ENCODE measurements at places on chromosomes 3 and 15. TPM values are rescaled to one million over a fixed set of nuclear protein-coding genes. Genes with fewer than 3 reads are reported as not detected.

GRCh38 chr3:155859859-155860258 lies 5.6 kb upstream of the SLC33A1 start:
- H3K4me3 ChIP-seq = no peak overlapping the region
- no peak for DNase-seq
- no peaks in the 10 kb centered on the region for H3K36me3 ChIP-seq
- no peaks in the 10 kb centered on the region for H3K27me3 ChIP-seq
- no peaks in the 10 kb centered on the region for H3K4me1 ChIP-seq

DNA sequence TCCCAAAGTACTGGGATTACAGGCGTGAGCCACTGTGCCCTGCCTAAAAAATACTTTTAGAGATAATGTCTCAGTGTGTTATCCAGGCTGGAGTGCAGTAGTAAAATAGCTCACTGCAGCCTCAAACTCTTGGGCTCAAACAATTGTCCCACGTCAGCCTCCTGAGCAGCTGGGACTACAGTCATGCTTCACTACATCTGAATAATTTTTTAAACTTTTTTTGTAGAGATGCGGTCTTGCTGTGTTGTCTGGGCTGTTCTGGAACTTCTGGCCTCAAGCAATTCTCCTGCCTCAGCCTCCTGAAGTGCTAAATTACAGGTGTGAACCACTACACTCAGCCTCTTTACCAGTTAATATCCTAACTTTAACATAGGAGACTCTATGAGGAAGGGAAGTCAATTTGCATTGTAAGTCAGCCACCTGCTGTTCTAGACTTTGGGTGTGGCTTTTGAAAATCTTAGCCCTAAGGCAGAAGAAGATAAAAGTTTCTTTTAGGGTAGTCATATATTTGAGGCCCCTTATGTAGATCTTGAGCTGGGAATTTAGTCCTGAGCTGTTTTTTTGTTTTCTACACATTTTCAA lies 78.2 kb upstream of the RASGRP1 start:
- H3K27me3 ChIP-seq = no peaks in the 10 kb centered on the region
- DNase-seq = no peak
- H3K36me3 ChIP-seq = no peaks in the 10 kb centered on the region
- no peak overlapping the region for H3K4me3 ChIP-seq

- H3K27me3 ChIP-seq = no peaks in the 10 kb centered on the region
- H3K36me3 ChIP-seq = no peaks in the 10 kb centered on the region
- DNase-seq = no peak
- peaks cover 7% of the 10 kb centered on the region for H3K4me1 ChIP-seq
- H3K4me3 ChIP-seq = no peak overlapping the region
Measured at GRCh38 chr3:59766200-59766872, 716.5 kb upstream of the CFAP20DC start.

DNA sequence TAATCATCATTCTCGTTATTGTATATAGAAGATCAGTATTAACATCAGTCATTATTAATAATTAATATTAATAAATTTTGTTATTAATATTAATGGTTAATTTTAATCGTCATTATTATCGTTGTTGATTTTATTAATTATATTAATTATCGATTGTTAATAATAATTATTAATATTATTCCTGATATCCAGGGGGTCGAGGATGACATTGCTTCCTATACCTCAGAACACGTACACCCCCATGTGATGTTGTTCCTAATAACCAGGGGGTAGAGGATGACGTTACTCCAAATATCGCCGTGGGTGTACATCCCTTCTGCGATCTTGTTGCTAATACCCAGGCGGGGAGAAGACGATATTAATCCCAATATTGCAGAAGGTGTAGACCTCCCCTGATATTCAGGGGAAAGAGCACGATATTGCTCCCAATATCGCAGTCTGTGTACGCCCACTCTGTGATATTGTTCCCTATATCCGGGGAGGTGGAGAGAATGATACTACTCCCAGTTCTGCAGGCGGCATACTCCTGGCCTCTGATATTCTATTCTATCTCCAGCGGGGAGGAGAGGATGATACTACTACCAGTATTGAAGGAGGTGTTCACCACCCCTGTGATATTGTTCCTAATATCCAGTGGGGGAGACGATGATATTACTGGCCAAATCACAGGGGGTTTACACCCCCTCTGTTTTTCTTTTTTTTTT lies 22.3 kb upstream of the BMF start:
- H3K4me1 ChIP-seq = no peaks in the 10 kb centered on the region
- H3K27me3 ChIP-seq = no peaks in the 10 kb centered on the region
- H3K4me3 ChIP-seq = no peak overlapping the region
- H3K36me3 ChIP-seq = no peaks in the 10 kb centered on the region
- no peak for DNase-seq

CAMK2N2 gene
- total RNA-seq = not detected

DNA sequence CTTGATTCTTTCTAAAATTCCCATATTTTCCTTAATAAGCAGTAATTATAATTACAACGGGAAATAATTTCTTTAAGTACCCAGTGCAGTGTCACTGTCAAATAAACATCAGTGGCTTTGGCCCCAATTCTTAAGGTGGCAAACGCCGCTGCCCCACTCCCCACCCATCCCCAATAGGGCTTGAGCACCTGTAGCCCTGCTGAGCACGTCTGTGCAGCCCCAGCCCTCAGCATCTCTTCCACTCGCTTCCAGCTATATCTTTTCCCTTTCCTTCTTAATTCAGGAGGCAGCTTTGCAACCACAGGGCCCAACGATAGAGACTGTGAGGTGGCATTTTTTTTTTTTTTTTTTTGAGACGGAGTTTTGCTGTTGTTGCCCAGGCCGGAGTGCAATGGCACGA lies 9.0 kb downstream of the PPM1M start:
- H3K27me3 ChIP-seq = no peaks in the 10 kb centered on the region
- H3K27ac ChIP-seq = no peak overlapping the region
- H3K4me3 ChIP-seq = no peak overlapping the region
- H3K36me3 ChIP-seq = no peaks in the 10 kb centered on the region
- no peak for DNase-seq

DNA sequence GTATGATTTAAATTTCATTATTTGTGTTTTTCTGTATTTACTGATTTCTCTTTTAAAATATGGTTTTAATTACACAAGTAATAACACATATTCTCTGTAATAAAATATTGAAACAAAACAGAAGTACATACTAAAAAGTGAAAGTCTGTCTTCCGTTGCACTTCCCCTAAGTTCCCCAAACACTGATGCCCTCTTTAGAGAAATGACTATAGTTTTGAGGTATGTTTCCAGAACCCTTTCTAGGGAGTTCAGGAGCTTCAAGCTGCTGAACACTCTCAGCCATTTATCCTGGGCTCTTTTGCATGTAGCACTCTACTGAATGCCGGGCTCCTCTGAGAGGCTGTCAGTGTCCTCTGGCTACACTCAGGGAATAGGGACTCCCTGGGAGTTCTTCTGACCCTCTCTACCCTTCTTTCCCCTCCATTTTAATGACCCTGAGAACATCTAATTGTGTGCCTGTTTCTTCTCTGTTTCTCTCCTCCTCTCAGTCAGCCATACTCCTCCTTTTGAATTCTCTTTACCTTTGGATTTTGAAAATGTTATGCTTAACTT lies 60.4 kb upstream of the KCNAB1 start:
- no peaks in the 10 kb centered on the region for H3K27me3 ChIP-seq
- no peaks in the 10 kb centered on the region for H3K36me3 ChIP-seq
- no peak overlapping the region for H3K4me3 ChIP-seq
- H3K4me1 ChIP-seq = no peaks in the 10 kb centered on the region
- no peak for DNase-seq
- peak overlapping the region; percentile 2 for H3K27ac ChIP-seq

UBAP1L gene
- 5.0 TPM for total RNA-seq

CCR3 gene
- not detected for total RNA-seq

- no peak overlapping the region for H3K27ac ChIP-seq
- H3K27me3 ChIP-seq = no peaks in the 10 kb centered on the region
- no peak overlapping the region for H3K4me3 ChIP-seq
- H3K4me1 ChIP-seq = peaks cover 8% of the 10 kb centered on the region
- DNase-seq = no peak
Measured at GRCh38 chr15:68548364-68548763, 30.4 kb upstream of the CORO2B start.

DNA sequence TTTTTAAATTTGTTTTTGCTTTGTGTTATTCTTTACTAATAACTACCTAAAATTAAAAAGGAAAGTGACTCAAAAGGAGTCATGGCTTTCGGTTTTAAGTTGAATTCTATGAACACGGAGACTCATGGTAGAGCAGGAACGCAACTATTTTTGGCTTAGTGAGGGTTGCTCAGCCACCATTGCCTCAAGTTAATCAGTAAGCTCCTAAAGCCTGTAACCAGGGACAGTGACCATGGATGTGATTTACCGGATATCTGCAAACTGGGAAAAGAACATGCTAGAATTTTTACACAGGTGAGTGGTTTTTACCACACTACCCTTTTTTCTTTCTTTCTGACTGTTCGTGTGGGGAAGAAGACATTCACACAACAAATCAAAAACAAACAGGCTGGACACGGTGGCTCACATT lies 11.8 kb downstream of the SLC12A8 start:
- H3K4me3 ChIP-seq = no peak overlapping the region
- no peak for DNase-seq
- no peak overlapping the region for H3K27ac ChIP-seq
- H3K4me1 ChIP-seq = no peaks in the 10 kb centered on the region
- no peaks in the 10 kb centered on the region for H3K27me3 ChIP-seq

DNA sequence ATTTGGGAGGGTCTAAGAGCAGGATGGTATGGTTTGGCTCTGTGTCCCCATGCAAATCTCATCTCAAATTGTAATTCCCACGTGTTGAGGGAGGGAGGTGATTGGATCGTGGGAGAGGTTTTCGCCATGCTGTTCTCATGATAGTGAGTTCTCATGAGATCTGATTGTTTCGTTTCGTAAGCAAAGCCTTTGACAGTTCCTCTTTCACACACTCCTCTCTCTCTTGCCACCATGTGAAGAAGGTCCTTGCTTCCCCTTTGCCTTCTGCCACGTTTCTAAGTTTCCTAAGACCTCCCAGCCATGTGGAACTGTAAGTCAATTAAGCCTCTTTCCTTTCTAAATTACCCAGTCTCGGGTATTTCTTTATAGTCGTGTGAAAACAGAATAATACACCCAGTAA lies 553.7 kb downstream of the TAFA4 start:
- H3K27me3 ChIP-seq = no peaks in the 10 kb centered on the region
- DNase-seq = no peak
- no peak overlapping the region for H3K27ac ChIP-seq
- H3K36me3 ChIP-seq = no peaks in the 10 kb centered on the region
- H3K4me3 ChIP-seq = no peak overlapping the region

DNA sequence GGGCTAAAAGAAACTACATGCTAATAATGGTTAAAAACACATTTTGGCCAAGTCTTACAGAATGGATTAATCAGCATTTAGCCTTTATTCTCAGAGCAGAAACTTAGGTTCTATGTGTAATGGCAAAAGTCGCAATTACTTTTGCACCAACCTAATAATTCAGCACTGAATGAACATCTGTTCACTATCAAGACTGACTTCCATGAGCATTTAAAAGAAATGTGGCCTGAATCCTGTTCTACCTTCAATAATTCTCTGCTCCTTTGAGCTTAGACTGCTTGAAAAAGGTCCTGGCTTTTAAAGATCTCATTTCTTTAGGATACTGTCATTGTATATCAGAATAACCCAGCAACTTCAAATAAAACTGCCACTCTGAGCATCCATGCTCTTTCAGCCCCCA lies 145.9 kb downstream of the PDZRN3 start:
- H3K4me3 ChIP-seq = no peak overlapping the region
- no peak for DNase-seq
- peaks cover 5% of the 10 kb centered on the region for H3K4me1 ChIP-seq
- no peak overlapping the region for H3K27ac ChIP-seq

GRCh38 chr3:39378957-39379777 lies 4.0 kb upstream of the SLC25A38 start:
- no peaks in the 10 kb centered on the region for H3K4me1 ChIP-seq
- no peak overlapping the region for H3K27ac ChIP-seq
- no peaks in the 10 kb centered on the region for H3K27me3 ChIP-seq
- DNase-seq = no peak

GRCh38 chr3:4408958-4409357 lies 58.1 kb downstream of the SUMF1 start:
- H3K4me3 ChIP-seq = no peak overlapping the region
- H3K4me1 ChIP-seq = no peaks in the 10 kb centered on the region
- no peaks in the 10 kb centered on the region for H3K27me3 ChIP-seq
- H3K36me3 ChIP-seq = no peaks in the 10 kb centered on the region

DNA sequence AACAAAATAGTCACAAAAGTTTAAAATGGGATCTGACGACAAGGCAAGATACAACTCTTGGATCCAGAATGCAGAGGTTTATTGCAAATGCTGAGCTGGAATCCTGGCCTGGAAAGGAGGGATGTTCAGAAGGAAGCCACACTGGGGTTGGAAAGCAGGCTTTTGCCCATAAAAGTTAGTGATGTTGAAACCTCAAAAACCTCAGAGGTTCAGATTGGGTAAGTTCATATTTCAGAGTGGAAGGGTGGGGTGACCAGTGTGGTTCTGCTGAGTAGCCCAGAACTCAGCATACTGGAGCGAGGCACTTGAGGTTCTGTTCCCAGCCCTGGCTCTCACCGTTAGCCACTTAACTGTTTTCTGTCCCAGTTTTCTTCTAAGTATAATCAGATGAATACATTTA lies 114.0 kb upstream of the OSTN start:
- no peaks in the 10 kb centered on the region for H3K36me3 ChIP-seq
- H3K27ac ChIP-seq = no peak overlapping the region
- no peak for DNase-seq
- H3K27me3 ChIP-seq = no peaks in the 10 kb centered on the region

DNA sequence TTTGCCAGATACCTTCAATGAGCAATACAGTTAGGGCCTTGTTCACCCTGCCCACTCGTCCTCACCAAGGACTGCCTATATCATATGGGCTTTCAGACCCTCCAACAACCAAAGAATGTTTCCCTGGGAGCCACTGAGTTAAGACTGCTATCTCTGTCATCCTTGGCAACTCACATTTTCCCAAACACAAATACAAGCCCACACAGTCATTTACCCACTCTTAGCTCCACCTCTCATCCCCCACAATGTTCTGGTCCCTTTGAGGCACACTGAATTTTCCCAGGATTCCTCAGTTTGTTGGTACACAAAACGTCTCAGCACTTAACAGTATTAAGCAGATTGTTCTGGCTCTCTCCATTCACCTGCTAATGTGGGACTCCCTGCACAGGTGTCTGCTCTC lies 204.6 kb downstream of the TLE3 start:
- no peaks in the 10 kb centered on the region for H3K27me3 ChIP-seq
- no peak for DNase-seq
- no peaks in the 10 kb centered on the region for H3K36me3 ChIP-seq
- H3K4me3 ChIP-seq = no peak overlapping the region

- H3K4me1 ChIP-seq = no peaks in the 10 kb centered on the region
- DNase-seq = no peak
- H3K4me3 ChIP-seq = no peak overlapping the region
- no peaks in the 10 kb centered on the region for H3K36me3 ChIP-seq
Measured at GRCh38 chr3:191238321-191238817, 39.3 kb downstream of the OSTN start.

EXD1 gene
- total RNA-seq = not detected
